ENCODE measurements at places on chromosomes 11 and 22.

GRCh38 chr11:27842290-27842689, 142.0 kb upstream of the BDNF start:
- no peak for DNase-seq

DNA sequence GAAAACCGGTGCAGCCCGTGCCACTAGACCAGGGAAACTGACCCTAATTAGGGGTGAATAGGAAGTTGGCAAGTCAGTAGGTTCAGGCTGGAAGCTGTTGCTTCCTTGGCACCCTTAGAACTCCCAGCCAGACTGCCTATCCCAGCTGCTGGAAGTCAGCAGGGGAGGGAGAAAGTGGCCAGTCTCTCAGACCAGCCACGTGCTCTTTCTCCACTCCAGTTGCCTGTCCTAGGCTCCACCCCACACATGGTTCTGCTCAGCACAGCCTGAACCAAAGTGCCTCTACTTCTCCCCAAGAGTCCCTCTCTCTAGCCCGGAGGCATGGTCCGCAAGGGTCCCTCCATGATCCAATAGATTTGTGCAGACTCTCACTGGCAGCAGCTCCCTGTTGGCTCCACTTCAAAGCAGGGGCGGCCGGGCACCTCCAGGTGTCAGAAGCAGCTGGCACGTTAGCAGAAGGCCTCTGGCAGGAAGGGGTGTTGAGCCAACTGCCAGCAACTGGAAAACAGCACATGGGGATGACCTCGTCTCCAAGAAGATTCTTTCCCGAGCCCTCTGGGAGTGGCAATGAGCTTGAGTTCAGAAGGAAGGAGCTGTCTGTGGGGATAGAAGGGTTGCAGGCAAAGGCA, 27.7 kb downstream of the ARFGAP2 start:
- peak; percentile 87 for DNase-seq

GRCh38 chr11:121419836-121420235, 32.3 kb upstream of the SORL1 start:
- DNase-seq: no peak

GRCh38 chr11:101254037-101254436, 124.4 kb upstream of the PGR start:
- no peak for DNase-seq

DNA sequence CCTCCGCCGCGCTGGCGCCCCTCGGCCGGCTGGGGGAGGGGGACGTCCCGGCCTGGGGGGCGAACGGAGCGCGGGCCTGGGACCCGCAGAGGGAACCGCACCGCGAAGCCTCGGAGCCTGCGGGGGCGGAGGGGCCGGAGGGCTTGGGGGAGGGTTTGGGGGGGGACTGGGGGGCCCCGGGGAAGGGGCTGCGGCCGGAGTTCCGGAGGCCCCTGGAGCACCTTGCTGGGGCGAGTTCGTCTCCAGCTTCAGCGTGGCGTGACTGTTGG, 261 bp upstream of the SCT start:
- no peak for DNase-seq
